ELR (cell line): ENCODE measurements at places on chromosomes 2 and 18.

DNA sequence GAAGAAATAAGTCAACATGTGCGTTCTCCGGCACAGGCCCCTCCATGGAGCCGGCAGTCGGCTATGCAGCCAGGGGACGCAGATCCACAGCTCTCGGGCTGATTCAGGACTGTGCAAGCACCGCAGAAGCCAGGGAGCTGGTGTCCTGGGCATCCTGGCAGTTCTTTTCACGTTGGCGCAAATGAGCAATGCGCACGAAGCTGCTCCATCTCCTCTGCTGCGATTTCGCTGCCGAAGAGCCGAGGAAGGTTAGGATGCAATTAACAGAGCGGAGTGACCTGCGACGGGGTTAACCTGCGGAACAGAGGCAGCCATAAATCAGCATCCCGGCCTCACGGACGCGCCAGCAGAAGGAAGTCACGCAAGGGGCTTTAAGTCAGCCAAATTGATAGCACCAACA is 107.1 kb upstream of the POU3F3 start:
- DNase-seq: no peak

GRCh38 chr2:217510771-217511291 is 492.0 kb downstream of the TNS1 start:
- DNase-seq: peak; percentile 88

DNA sequence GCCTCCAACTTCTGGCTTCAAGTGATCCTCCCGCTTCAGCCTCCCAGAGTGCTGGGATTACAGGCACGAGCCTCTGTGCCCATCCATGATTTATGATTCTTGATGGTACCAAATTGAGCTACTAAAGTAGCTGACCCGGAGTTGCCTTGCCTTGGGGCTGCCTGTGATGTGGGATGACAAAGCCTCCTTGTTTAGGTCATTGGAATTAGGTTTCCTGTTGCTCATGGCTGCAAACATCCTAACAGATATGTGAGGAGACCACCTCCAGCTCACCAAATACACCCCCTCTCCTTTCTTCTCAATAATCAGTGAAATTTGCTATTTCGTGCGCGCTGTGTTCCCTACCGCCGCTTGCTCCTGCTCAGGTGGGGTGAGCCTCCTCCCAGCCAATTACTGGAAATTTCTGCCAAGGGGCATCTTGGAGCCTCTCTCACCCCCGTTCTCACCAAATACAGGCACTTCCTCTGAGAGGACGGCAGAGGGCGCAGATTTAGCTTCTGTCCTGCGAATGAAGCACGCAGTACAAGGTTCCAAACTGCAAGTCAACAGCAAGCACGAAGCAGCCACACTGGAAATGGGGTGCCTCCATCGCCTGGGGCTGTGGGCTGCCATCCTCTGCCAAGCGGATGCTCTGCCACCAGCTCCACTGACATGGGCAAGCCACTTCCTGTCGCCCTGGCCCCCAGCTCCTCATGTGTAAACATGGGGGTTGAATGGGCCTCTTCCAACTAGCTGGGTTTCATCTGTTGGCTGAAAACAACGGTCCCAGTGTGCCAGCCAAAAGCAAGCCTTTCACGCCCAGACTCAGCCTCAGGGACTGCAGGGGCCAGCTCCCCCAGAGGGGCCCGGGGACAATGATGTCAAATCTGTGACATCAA is 71.7 kb downstream of the NCAPH start:
- DNase-seq: peak; percentile 81

GRCh38 chr2:217471319-217471718 is 531.5 kb downstream of the TNS1 start:
- peak; percentile 62 for DNase-seq

DNA sequence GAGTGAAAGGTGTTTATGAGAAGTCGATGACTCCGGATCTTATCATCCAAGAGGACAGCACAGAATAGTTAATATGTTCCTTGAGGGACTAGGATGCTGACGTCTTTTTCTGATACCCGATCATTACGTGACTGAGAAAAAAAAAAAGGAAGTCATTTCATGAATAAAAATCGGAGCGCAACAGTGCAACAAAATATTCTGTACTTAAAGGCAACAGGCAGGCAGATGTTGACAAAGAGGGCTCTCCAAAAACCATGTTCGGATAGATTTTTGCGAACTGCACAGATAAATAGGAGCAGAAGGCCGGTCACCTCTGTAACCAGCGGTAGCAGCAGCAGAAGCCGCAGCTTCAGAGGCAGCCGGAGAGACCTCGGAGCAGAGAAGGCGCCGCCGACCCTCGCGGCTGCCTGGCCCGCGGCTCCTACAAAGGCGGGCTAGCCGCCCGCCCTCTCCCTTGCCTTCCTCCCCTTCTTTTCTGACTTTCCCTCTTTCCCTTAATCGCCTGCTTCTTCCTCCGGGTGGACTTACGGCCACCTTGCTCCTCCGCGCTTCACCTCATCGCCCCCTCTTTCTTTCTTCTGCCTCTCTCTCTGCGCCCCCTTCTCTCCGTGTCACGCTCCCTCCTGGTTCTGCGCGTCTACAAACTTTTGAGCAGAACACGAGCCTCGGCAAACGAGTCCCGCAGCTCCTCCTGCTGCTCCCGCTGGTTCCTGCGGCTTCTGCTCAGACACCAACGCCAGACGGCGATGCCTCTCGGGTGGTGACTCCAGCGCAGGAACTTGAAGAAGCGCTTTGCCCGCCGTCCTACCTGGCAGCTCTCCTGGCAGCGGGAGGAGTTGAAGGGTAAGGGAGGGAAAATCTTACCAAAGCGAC is at the start of gene ADCYAP1:
Gene ADCYAP1 (plus strand): TSS at position 654 of the 873 bp plus-strand sequence. CDS start 516 bp downstream, outside the sequence.
- DNase-seq: peak; percentile 20
